ENCODE measurements at places on chromosomes 12 and 14.

DNA sequence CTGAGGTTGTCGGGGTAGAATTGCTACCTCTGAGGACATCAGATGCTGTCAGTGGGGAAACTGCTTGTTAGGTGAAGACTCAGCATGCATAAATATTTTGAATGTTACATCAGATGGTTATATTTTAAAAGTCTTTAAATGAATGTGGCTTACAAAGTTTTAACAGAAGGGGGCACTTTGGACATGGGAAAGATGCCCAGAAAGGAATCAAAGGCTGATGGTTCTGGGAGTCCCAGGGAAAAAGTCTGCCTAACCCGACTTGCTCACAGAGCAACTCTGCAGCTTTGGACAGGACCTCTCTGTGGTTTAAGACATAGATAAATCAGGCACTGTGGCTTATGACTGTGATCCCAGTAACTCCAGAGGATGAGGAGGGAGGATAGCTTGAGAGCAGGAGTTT, 474.9 kb downstream of the ATP23 start:
- no peak for DNase-seq

- DNase-seq, result no peak
These were observed 749.1 kb upstream of the TBX3 start for GRCh38 chr12:115433014-115433634.

DNA sequence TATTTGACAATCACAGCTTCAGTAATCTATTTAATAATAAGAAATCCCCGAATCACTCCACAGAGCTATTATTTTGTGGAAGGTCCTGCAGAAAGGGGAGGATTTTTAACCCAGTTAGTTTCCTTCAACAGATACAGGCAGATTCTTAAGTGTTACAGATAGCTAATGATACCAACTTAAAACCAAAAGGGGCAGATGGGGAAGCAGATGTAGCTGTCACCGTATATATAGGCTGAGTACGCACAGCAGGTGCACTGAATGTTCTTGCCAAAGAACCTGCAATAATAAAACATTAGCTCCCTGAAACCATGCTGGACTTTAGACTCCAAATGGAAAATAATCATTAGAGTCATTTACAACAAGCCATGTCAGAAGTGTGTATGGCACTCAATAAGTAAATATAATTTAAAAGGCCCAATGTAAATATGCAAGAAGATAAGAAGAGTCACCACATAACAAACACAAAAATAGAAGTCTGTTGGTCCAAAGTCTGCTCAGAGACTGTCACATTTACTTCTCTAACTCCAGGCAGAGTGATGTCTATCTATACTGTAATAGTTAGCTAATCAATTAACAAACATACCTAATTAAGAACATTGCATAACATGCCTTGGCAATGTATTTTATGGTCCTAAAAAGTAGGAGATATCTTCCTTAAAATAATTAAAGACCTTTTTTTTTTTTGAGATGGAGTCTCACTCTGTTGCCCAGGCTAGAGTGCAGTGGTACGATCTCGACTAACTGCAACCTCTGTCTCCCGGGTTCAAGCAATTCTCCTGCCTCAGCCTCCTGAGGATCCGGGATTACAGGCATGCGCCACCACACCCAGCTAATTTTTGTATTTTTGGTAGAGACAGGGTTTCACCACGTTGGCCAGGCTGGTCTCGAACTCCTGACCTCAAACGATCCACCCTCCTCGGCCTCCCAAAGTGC, 78.8 kb downstream of the SEC23A start:
- DNase-seq, result no peak

DNA sequence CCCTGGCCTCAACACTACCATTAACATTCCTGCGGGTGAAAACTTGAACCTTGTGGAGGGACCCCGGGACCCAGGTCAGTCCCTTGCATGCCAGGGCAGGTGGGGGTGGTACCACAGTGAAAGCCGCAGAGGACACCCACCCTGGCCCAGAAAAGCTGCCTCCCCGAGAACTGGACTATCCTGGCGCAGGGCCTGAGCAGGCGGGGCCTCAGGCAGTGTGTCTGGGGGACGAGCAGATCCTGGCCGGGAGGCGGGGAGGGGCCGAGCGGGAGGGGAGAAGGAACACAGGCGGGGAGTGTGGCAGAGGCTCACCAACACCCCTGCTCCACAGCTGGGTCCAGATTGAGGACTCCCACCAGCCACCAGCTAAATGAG, 10.0 kb downstream of the AHNAK2 start:
- DNase-seq, result peak; percentile 74

DNA sequence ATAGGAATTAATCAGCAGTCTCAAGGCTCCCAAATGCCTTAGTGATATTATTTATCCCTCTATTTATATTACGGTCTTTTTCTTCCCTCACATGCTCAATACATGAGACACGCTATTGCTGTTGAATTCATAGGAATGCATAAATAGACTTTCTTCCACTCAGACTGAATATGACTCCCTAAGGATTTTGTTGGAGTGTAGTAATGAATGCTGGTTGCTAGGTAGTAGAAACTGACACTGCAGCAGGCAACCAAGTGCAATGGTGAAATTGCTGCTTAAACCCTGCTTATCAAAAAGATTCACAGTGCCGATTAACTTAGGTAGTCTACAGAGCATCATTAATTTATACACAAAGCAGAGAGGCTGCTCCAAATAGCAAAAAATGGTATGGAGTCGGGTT, 168.2 kb downstream of the KCNC2 start:
- DNase-seq, result no peak

DNA sequence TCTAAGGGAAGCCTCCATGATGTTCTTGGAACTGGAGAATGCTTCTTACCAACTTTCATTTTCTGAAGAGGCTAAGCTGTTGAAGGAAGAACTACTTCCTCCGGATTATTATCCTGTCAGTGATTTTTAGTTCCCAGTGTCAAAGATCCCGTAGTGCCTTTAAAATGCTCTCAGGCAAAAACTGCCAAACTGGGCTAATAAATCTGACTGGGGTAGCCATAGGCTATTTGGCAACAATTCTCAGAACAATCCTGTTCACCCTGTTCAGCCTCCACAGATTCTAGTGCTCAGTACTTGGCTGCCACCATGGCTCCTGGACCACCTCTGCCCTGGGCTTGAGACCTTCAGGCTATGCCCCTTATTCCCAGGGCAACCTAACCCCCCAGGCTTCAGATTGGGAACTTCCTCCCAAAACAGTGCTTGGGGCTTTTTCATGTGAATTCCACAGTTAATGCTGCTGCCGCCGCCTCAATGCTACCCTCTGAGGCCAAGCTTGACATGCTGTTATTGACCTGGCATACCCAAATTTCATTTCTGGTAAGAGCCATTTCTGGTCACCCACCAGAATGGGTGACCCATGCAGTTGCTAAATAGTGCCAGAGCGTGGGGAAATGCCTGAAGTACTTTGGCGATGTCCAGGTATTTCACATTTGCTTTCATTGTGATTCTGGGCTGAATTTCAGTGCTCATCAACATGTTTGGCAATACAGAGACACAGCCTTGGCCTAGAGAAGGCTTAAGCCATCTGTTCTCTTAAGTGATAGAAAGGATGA, 110.0 kb upstream of the ARHGAP5 start:
- DNase-seq, result no peak

- no peak for DNase-seq
These were observed 3.2 kb upstream of the PYGL start for GRCh38 chr14:50947446-50947845.

DNA sequence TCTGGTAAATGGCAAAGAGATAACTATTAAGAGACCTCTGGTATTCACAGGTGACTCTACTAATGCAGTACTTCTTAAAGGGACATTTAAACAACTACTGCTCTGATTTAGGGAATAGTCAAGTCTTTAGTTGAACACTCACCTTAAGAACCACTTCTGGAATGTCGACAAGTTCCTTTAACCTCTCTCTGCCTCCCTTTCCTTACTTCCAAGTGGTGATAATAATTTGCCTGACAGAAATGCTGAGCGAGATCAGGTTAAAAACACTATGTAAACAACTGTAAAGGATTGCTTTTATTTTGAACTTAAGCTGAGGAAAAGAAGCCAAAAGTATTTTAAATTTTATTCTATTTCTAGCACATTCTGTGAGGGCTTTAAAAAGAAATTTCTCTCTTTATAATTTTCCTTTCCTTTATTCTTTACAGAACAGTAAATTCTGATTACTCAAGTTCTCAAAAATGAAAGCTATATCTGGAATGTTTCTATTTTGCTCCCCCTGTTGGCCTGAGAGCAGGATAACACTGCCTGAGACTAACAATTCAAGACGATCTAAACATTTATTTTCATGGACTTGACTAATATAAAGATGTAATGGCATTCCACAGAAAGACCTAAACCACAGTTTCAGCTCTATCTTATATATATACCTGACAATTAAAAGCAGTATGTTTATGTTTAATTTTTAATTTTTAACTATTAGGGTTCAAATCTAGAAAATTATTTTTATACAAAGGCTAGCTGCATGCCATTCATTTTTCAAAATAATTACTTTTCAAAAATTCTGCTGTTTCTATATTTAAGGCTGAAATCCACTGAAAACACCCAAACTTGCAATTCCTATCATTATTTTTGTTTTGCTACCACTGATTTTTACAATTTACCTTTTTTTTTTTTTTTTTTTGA, 29.2 kb downstream of the ZCCHC8 start:
- no peak for DNase-seq

GRCh38 chr14:34113991-34114390, 163.1 kb upstream of the EGLN3 start:
- no peak for DNase-seq

- DNase-seq, result no peak
These were observed 3.1 kb upstream of the RBM25 start for GRCh38 chr14:73055251-73055650.

DNA sequence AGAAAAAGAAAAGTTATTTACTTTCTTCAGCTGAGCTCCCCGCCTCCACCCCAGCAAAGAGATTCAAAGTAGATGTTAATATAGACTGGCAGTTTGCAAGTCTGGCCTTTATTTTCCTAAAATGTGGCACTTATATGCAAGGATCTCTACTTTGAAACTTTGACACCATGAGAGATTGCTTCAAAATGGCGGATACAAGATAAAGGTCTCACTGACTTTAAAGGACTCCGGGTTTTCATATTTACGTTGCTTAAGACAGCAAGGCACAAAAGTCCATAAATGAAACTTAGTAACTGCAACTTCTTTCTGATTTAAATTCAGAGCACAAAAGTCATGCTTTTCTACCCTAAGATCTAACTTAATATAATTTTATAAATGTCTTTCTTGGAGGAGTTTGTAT, 3.5 kb downstream of the OTX2 start:
- no peak for DNase-seq

- no peak for DNase-seq
These were observed 25.2 kb downstream of the TCHP start for GRCh38 chr12:109925185-109925840.

- no peak for DNase-seq
These were observed 120.4 kb downstream of the LRRIQ1 start for GRCh38 chr12:85156569-85156968.

GRCh38 chr14:58863661-58864345, 226.0 kb downstream of the DACT1 start:
- no peak for DNase-seq

GRCh38 chr14:104137297-104138097, 890 bp upstream of the KIF26A start:
- DNase-seq, result peak; percentile 91

GRCh38 chr14:55553791-55554190, 26.2 kb upstream of the KTN1 start:
- no peak for DNase-seq

Data from spleen (tissue), 13 donors.